ENCODE measurements at places on chromosomes 1 and 21.

DNA sequence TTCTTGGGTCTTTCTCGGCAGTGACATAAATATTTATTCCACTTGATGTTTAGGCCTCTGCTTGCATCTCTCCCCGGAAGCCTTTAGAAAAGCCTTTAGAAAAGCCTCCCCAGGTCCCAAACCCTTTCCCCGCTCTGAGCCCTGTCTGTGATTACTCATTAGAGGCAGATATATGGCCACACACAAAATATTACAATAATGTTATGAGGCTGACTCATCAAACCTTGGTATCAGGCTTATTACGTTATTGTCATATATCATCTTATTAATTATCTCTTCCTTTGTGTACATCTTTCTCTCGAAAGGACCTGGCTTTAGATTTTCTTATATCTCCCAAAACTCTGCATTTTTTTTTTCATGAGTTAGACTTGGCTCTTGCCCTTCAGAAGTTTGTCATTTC, 69.5 kb downstream of the FGGY start:
- no peak for DNase-seq

- DNase-seq = no peak
These were observed 83.1 kb downstream of the PTBP2 start for GRCh38 chr1:96804648-96805047.

DNA sequence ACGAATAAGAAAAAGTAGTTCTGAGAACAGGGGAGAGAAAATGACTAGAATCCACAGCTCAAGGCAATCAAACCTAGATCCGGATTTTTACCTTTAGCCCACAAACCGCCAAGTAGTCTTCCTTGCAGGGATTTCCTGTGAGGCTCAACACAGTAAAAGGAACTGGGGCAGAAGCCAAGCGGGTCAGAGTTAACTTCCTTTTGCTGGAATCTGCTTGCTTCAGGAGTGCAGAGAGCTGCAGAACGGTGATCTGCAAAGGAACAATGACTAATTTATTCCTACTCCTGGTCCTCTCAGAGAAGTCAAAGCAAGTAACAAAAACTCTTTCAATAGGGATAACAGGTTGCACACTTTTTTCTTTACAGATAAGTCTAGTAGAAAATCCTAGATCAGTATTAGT, 53.4 kb downstream of the UBR4 start:
- DNase-seq = no peak

GRCh38 chr1:17215545-17215890, 10.6 kb downstream of the PADI1 start:
- no peak for DNase-seq

GRCh38 chr21:33261635-33262034, 4.5 kb upstream of the IL10RB start:
- DNase-seq = no peak

DNA sequence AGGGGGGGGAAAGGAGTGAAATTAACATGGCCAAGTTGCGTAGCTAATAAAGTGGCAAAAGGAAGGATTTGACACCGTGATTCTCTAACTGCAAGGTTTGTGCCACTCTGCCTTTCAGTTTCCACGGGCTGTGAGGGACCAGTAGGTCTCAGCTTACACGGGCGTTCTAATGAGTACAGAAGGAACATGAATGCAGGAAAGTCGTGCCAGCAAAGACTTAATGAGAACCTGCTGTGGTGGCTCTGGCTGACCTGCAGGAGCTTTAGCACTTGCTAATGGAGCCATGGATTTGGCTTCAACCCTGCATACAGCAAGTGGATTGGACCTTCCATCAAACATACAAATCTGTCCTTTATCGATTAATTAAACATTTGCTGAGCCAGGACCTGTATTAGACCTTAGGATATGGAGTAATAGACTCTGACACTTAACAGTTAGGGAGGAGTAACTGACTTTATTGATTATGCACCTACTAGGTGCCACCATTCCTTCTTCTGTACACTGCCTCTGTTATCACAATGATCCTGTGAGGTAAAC, 15.1 kb upstream of the PITHD1 start:
- DNase-seq = no peak

- no peak for DNase-seq
These were observed 59.4 kb upstream of the FMOD start for GRCh38 chr1:203410182-203410900.

GRCh38 chr21:32844076-32844475, 72.5 kb upstream of the PAXBP1 start:
- no peak for DNase-seq

- DNase-seq = no peak
These were observed 15.2 kb upstream of the GPR153 start for GRCh38 chr1:6275826-6276782.

DNA sequence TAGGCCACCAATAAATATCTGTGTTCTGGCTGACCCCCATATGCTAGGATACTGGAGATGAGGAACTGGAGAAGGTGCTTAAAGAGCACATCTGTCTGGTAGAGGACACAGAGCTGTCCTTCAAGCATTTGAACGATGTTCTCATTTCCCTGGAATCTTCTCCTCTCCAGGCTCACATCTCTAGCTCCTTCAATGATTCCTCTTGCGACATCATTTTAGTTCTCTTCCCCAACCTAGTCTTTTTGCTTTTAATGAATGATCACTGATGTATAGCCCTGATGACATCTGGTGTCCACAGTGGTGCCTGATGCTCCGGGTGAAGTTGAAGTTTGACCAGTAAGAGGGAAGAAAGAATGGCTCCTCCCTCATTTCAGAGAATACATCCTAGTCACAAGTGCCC, 80.8 kb upstream of the UBE2U start:
- DNase-seq = no peak

DNA sequence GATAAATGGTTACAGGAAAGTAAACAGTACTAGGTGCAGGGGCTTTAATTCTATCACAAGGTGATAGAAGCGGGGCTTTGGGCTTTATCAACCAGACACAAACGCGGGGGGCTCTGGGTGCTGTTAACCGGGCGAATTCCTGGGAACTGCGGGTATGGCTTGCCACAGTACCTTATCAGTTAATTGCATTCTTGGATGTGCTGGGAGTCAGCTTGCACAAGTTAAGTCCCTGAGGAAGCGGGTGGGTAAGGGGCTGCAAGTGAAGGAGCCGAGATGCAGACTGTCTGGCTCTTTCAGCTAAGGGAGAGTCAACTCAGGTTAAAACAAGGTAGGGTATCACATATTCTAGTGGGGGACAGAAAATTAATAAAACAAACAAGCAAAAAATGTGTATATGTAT, 661 bp downstream of the GBP4 start:
- DNase-seq = peak; percentile 63

DNA sequence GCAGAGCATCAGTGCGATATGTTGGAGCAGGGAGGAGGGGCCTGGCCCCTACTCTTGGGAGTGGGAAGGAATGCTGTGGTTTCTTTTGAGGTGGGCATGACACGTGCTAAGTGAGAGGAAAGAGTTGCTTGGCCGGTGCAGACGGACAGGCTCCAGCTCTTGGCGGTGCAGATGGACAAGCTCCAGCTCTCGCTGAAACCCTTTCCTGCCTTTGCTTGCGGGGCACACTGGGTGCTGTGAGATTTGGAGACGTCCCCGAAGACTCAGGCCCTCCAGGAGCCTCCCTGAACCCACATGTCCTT, 15.9 kb downstream of the PDXK start:
- no peak for DNase-seq

GRCh38 chr21:36549470-36549869, 69.5 kb upstream of the CLDN14 start:
- no peak for DNase-seq

DNA sequence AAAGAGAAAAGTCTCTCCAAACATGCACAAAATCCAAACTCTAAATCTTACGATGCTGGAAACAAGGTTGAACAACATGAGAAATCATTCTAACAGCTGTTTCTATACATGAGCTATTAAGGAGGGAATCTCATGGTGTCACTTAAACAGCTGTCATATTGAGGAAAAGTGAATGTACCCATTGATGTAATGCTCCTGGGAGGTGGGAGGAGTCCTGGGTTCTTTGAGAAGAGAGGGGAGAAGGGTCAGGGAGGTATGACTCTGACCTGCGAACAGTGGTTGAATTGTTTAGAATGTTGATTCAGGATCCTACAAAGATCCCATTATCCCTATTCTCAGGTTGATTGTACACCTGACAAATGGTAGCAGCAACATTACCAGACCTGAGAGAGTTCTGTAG, 49.3 kb downstream of the ZC3H11B start:
- no peak for DNase-seq

- no peak for DNase-seq
These were observed 29.1 kb downstream of the GPA33 start for GRCh38 chr1:167061073-167061464.

DNA sequence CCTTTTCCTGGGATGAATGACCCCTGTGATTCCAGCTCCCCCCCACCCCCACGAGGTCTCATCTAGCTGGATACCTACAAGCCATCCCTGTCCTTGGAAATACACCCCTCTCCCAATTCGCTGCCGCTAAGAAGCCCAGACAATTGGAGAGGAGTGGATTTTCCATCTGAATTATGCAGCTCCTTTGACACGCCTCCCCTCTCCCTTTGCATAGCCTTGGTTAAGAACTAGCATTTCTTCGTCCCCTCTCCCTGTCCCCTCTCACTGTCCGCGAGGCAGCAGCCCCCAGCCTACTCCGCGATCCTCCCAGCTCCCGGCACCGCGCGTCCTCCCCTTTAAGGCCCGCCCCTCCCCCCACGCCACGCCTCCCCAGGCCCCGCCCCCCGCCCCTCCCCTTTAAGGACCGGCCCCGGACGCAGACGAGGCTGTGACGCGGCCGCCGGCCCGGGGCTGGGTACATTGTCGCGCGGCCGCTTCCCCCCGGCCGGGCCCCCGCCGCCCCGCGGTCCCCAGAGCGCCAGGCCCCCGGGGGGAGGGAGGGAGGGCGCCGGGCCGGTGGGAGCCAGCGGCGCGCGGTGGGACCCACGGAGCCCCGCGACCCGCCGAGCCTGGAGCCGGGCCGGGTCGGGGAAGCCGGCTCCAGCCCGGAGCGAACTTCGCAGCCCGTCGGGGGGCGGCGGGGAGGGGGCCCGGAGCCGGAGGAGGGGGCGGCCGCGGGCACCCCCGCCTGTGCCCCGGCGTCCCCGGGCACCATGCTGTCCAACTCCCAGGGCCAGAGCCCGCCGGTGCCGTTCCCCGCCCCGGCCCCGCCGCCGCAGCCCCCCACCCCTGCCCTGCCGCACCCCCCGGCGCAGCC, at the start of gene MAPKAPK2:
MAPKAPK2 (plus strand) TSS at position 428 of the 856 bp plus-strand sequence; CDS start at position 753, 325 bp downstream.
- peak; percentile 88 for DNase-seq

GRCh38 chr1:241156231-241156965, 200.6 kb downstream of the RGS7 start:
- DNase-seq = no peak

GRCh38 chr1:203536575-203536974, 42.6 kb downstream of the OPTC start:
- DNase-seq = no peak

GRCh38 chr1:223343692-223344091, 20.3 kb downstream of the SUSD4 start:
- DNase-seq = no peak
